ENCODE measurements at places on chromosomes 3 and 15.
A peak's percentile ranks its signal among the peaks of the same experiment; 100 is the strongest.

DNA sequence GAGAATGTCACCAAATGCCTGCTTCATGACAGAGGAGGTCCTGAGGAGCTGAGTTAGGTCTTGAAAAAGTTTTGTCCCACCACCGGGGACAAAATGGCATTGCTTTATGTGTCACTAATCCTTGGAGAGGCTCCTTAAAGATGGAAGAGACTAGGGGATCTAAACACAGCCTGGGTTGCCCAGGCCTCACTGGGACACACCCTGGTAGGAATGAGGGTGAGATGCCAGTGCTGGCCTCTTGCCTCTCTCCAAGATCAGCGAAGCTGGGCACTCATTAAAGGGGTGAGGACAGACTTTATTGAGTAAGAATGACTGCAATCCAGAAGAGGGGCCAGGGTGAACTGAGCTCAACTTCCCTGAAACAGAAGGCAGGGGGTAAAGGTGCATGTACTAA, 58.5 kb upstream of the KLF13 start:
- H3K36me3 ChIP-seq: no peaks in the 10 kb centered on the region
- DNase-seq: no peak
- no peaks in the 10 kb centered on the region for H3K27me3 ChIP-seq

DNA sequence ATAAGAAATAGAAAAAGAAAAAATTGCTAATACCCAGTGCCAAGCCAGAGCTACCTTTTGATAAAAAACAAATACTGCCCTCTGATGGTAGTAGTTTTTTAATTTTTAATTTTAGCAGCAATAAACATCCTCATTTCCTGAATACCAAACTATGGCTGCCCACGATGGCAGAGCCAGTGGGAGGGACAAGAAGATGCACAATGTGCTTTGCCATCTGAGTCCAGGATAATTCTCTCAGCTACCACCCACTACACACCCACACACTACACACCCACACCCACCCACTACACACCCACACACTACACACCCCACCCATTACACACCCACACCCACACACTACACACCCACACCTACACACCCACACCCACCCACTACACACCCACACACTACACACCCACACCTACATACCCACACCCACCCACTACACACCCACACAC, 17.8 kb downstream of the CEP19 start:
- no peaks in the 10 kb centered on the region for H3K27me3 ChIP-seq
- no peaks in the 10 kb centered on the region for H3K4me1 ChIP-seq
- H3K27ac ChIP-seq: no peak overlapping the region
- no peak for DNase-seq
- no peaks in the 10 kb centered on the region for H3K36me3 ChIP-seq

DNA sequence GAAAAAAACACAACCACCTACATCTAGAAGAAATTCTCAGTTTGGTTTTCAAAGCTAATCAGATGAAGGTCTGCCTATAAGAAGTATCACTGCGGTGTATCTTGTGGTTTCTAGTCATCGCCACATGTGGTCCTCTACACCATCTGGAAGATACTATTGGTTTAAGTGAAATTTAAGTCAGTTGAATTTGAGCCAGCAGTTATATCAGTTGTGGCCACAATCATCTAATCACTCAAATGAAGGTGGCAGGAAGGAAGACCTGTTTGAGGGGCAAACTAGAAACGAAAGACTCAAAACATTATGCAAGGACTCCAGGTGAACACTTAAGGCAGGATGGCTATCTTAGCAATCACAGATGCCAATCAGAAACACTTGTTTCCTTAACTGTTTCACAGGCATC, 48.7 kb downstream of the ETV5 start:
- H3K36me3 ChIP-seq: peaks cover 3% of the 10 kb centered on the region
- no peak overlapping the region for H3K27ac ChIP-seq
- DNase-seq: no peak
- no peaks in the 10 kb centered on the region for H3K27me3 ChIP-seq
- no peak overlapping the region for H3K4me3 ChIP-seq

GRCh38 chr3:58725326-58725853, 58.8 kb upstream of the FAM3D start:
- DNase-seq: no peak
- H3K36me3 ChIP-seq: no peaks in the 10 kb centered on the region
- H3K27ac ChIP-seq: no peak overlapping the region
- no peak overlapping the region for H3K4me3 ChIP-seq
- H3K4me1 ChIP-seq: no peaks in the 10 kb centered on the region

DNA sequence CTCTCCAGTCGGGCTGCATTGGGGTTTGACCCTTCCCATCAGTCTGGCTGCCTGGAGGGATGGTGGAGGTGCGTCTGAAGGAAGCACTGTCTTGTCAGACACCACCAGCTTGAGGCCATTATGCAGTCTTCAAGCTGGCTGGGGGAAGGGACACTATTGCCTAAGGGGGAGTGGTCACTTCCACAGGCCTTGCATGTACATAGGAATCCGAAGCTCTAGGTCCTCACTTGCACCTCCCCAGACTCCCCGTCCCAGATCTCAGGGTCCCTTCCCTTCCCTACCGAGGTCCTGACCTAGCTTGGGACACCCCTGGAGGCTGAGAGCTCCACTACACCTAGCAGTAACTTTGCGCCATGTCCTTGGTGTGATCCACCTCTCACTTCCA, 48.6 kb upstream of the KLF13 start:
- H3K27me3 ChIP-seq: no peaks in the 10 kb centered on the region
- peak; percentile 41 for DNase-seq
- H3K4me1 ChIP-seq: no peaks in the 10 kb centered on the region
- no peak overlapping the region for H3K27ac ChIP-seq
- no peaks in the 10 kb centered on the region for H3K36me3 ChIP-seq

GRCh38 chr3:61954097-61954540, 392.7 kb downstream of the PTPRG start:
- H3K27ac ChIP-seq: no peak overlapping the region
- DNase-seq: peak; percentile 33
- peaks cover 11% of the 10 kb centered on the region for H3K4me1 ChIP-seq

DNA sequence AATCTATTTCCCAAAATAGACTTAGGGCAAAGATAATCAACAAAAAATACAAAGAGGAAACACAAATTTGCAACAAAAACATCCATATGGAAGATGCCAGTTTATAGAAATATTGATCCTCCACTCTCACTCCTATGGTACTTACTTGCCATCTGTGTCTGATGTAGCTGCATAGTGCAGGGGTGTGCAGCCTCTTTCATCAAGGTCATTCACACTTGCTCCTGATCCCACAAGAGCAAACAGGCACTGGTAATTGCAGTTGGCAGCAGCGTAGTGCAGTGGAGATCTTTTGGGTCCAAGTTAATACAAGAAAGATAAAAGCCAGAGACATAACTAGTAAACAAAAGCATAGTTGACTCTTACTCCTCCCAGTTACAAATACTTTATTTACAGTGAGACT, 90.0 kb downstream of the ANKRD28 start:
- no peaks in the 10 kb centered on the region for H3K36me3 ChIP-seq
- no peaks in the 10 kb centered on the region for H3K27me3 ChIP-seq
- no peak overlapping the region for H3K4me3 ChIP-seq
- H3K4me1 ChIP-seq: no peaks in the 10 kb centered on the region

DNA sequence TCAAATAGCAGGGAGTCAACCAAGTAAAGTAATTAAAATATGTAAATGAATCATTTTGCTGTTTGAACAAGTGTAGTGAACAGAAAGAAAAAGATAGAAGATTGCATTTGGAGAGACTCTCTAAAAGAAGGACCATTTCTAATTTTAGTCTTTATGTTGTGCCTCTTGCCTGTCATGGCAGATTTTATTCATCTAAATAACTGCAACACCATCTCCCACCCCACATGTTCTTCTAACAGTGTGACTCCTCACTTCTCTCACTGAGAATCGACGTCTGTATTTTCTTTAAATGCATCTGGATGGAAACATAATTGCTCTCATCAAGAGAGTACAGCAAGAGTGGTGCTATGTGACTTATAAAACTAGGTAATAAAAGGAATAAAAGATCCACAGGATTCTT, 439.9 kb upstream of the GBE1 start:
- no peaks in the 10 kb centered on the region for H3K4me1 ChIP-seq
- no peak overlapping the region for H3K27ac ChIP-seq
- no peaks in the 10 kb centered on the region for H3K27me3 ChIP-seq
- no peak for DNase-seq
- H3K36me3 ChIP-seq: no peaks in the 10 kb centered on the region

DNA sequence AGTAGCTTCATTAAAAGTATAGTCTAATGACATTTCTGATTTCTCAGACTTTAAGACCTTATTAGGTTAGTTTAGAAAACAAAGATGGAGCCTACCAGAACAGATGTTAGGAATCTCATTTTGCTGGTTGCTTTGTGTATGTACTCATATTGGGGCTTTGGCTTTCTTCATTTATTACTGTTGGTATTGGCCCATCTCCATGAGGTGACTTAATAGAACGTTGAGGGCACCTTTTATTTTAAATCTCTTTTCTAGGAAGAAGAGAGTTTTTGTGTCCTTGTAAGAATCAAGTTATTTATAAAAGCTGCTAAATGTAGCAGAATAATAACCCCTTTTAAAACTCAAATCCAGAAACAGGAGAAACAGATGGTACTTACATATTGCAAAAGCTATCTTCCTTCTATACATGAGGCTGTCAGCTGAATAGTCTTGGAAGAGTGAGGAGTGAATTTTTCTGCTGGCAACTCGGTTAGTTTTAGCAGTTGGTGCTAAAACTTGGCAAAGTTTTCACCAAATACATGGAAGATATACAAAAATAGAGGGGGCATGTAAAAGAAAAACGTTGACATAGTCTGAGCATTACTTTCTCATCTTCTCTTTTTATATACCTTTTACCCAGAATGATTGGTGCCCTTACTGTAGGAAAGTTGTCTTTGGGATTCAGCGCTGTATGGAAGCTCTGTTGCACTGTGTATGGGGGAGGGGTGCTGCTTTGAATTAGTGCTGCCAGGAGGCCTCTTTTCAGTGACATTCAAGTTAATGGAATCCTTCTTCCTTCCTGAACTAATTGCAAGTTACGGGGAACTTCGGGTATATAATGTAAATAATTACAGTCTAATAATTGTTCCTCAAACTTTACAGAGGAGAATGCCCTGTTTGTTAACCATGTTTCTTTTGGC, 35.8 kb downstream of the CTNNB1 start:
- no peak overlapping the region for H3K27ac ChIP-seq
- no peaks in the 10 kb centered on the region for H3K4me1 ChIP-seq
- DNase-seq: no peak
- H3K27me3 ChIP-seq: no peaks in the 10 kb centered on the region

- no peaks in the 10 kb centered on the region for H3K4me1 ChIP-seq
- H3K4me3 ChIP-seq: no peak overlapping the region
- H3K27ac ChIP-seq: no peak overlapping the region
- no peaks in the 10 kb centered on the region for H3K27me3 ChIP-seq
- DNase-seq: no peak
These were observed 31.7 kb upstream of the SLCO2A1 start for GRCh38 chr3:134061401-134061800.

DNA sequence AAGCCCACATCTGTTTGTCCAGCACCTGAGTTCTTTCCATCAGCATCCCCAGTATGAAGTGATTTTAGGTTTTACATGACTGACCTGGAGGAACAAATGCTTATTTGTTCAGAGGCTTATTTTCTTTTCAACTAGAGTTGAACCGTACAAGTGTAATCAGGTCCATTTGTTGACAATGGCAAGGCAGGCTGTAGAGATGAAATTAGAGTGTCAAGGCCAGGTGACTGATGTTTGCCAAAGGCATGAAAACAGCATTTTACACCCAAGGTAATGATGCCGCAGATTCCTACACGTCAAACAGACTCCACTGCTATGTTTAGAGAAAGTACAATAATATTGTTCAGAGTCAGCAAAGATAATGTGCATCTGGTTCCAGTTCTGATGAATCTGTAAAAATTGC, 96.5 kb downstream of the KCNAB1 start:
- no peaks in the 10 kb centered on the region for H3K4me1 ChIP-seq
- no peaks in the 10 kb centered on the region for H3K27me3 ChIP-seq
- no peaks in the 10 kb centered on the region for H3K36me3 ChIP-seq
- DNase-seq: no peak
- no peak overlapping the region for H3K27ac ChIP-seq

- no peaks in the 10 kb centered on the region for H3K36me3 ChIP-seq
- peak; percentile 92 for DNase-seq
- no peak overlapping the region for H3K4me3 ChIP-seq
- H3K27me3 ChIP-seq: no peaks in the 10 kb centered on the region
- no peak overlapping the region for H3K27ac ChIP-seq
- H3K4me1 ChIP-seq: peaks cover 4% of the 10 kb centered on the region
These were observed 38.2 kb upstream of the RHO start for GRCh38 chr3:129490273-129490675.

DNA sequence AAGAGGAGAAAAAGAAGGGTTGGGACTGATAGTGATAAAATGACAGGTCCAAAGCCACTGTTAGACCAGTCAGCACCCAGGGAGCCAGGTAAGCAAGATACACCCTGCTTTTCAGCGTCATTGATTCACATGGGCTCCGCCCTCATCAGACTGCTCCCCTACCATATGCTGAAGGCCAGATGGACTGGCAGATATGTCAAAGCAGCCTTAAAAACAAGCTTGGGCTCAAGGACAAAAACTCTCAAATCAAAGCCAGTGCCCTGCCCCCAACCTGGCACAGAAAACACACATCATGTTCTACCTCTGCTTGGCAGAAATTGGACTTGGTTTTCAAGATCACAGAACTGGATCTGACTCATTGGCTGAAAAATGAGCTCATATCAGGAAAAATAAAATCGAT, 33.4 kb downstream of the SH3BP5 start:
- no peaks in the 10 kb centered on the region for H3K27me3 ChIP-seq
- no peak overlapping the region for H3K27ac ChIP-seq
- H3K4me3 ChIP-seq: no peak overlapping the region
- no peaks in the 10 kb centered on the region for H3K36me3 ChIP-seq
- no peaks in the 10 kb centered on the region for H3K4me1 ChIP-seq

All from mesendoderm (in vitro differentiated cells).